ENCODE measurements at places on chromosomes 13 and 19. TPM values are rescaled to one million over a fixed set of nuclear protein-coding genes. Genes with fewer than 3 reads are reported as not detected.

DNA sequence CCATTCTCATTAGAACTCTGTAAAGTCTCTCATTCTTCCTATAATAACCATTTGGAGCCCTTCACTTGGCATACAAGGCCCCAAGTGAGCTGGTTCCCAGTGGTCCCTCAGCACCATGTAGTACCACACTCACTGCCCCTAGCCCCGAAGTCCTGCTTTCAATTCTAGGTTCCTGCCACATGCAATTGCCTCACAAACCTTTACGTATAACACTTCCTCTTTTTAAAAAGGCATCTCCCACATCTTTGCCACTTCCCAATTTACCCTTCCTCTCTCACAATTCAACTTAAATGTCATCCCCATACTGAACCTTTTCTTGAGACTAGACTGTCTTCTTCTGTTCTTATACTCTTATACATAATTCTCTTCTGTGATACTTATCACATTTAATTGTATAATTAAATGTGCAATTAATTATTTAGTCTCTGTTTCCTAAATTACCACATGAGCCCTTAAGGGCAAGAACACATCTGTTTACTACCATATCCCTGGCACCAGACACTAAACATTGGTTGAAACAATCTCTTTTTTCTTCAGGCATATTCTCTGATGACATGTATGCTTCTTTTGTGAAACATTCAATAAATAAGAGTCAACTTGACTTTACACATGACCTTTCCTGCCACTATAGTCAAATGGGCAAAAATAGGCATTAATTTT is 304.0 kb downstream of the SPRY2 start:
- no peaks in the 10 kb centered on the region for H3K36me3 ChIP-seq
- no peak overlapping the region for H3K27ac ChIP-seq
- no peaks in the 10 kb centered on the region for H3K27me3 ChIP-seq
- no peak for DNase-seq

DNA sequence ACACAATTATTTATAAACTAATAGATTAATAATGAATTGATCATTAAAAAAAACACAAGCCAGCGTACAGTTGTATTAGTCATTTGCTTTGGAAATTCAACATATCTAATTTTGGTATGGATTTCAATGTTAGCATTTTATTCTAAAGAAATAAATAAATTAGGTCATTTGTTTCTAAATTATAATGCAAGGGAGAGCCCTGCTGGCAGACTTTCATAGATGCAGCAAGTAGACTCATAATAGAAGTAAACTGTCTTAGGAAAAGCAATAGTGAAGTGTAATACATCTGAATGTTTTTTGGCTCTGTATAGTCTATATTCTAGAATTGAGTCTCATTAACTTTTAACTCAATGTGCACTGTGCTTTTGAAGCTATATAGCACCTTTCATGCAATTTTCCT is 982.4 kb upstream of the MIR17HG start:
- no peak overlapping the region for H3K27ac ChIP-seq
- H3K4me3 ChIP-seq, result no peak overlapping the region
- no peak for DNase-seq
- H3K27me3 ChIP-seq, result no peaks in the 10 kb centered on the region

- no peaks in the 10 kb centered on the region for H3K36me3 ChIP-seq
- DNase-seq, result no peak
- H3K27me3 ChIP-seq, result no peaks in the 10 kb centered on the region
- no peak overlapping the region for H3K27ac ChIP-seq
- H3K4me3 ChIP-seq, result no peak overlapping the region
Measured at GRCh38 chr13:73607489-73608156, 526.6 kb downstream of the KLF12 start.

- no peaks in the 10 kb centered on the region for H3K27me3 ChIP-seq
- peaks cover 22% of the 10 kb centered on the region for H3K4me1 ChIP-seq
- peak; percentile 41 for DNase-seq
- peak overlapping the region; percentile 25 for H3K27ac ChIP-seq
- peaks cover 13% of the 10 kb centered on the region for H3K36me3 ChIP-seq
- peak overlapping the region; percentile 32 for H3K4me3 ChIP-seq
Measured at GRCh38 chr19:58355908-58356765, 2.8 kb upstream of the A1BG start.

GRCh38 chr13:67402546-67402945 is 172.4 kb upstream of the PCDH9 start:
- H3K4me1 ChIP-seq, result no peaks in the 10 kb centered on the region
- no peak overlapping the region for H3K4me3 ChIP-seq
- no peak for DNase-seq
- H3K27ac ChIP-seq, result no peak overlapping the region
- no peaks in the 10 kb centered on the region for H3K36me3 ChIP-seq
- H3K27me3 ChIP-seq, result no peaks in the 10 kb centered on the region

DNA sequence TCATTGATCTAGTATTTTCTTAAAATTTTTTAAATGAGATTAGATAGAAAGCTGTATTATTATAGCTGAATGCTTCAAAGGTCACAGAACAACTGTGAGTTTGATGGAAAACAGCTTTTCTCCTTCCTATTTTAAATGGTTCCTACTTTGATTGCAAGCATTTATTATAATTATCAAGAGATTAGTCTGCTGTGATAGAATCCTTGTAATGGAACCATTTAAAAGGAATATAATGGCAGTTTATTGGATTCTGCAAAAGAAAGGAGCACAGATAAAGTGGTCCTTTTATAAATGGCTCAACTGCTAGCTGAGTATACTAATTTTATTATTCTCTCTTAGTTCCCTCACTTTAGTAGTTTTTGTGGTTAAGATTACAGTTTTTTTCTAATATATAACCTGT is 87.0 kb downstream of the MAB21L1 start:
- no peak overlapping the region for H3K27ac ChIP-seq
- no peaks in the 10 kb centered on the region for H3K36me3 ChIP-seq
- H3K27me3 ChIP-seq, result no peaks in the 10 kb centered on the region
- no peak overlapping the region for H3K4me3 ChIP-seq
- H3K4me1 ChIP-seq, result no peaks in the 10 kb centered on the region

DNA sequence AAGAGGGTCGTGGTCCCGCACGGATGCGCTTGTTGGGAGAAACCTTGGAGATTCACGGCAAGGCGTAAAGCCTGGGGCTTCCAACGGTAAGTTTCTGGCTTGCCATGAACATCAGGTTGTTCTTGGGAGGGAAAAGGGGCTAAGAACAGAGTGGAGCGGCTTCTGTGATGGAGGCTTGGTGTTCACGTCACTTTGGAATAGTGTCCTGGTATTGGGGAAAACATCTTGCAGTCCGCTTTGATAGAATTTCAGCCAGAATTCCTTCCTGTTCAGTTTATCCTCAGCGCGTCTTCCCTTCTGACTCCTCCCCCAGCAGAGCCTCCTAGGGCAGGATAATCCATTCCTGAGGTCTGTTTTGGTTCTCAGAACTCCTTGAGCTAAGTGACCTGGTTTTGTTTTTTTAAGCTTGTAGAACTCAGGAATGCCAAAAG is 2.0 kb downstream of the KCTD15 start:
- H3K27me3 ChIP-seq, result peaks cover 29% of the 10 kb centered on the region
- DNase-seq, result no peak
- H3K4me3 ChIP-seq, result no peak overlapping the region
- peaks cover 2% of the 10 kb centered on the region for H3K4me1 ChIP-seq
- H3K27ac ChIP-seq, result no peak overlapping the region

DNA sequence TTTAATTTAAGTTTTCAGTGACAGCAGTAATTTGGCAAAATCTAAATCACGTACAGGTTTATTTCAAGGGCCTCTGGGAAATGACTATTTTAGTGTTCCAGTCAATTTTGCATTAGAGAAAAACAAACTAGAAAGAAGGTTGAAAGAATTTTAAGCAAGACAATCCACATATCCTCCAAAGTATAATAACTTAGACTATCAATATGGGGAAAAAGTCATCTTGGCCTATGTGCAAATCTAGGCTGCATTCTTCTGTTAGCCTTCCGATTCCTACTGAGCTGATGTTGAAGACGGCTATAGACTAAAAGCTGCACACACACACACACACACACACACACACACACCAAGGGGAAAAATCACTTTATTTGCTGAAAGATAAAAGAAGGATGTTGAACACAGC is 81.3 kb downstream of the SLITRK6 start:
- H3K4me1 ChIP-seq, result no peaks in the 10 kb centered on the region
- H3K4me3 ChIP-seq, result no peak overlapping the region
- no peak overlapping the region for H3K27ac ChIP-seq
- no peaks in the 10 kb centered on the region for H3K36me3 ChIP-seq
- H3K27me3 ChIP-seq, result no peaks in the 10 kb centered on the region
- no peak for DNase-seq

GRCh38 chr13:20340759-20341171 is 108.6 kb upstream of the GJB6 start:
- no peak overlapping the region for H3K27ac ChIP-seq
- peaks cover 3% of the 10 kb centered on the region for H3K27me3 ChIP-seq
- H3K36me3 ChIP-seq, result no peaks in the 10 kb centered on the region
- no peak overlapping the region for H3K4me3 ChIP-seq
- peaks cover 5% of the 10 kb centered on the region for H3K4me1 ChIP-seq

- H3K27ac ChIP-seq, result no peak overlapping the region
- peak; percentile 18 for DNase-seq
- no peaks in the 10 kb centered on the region for H3K36me3 ChIP-seq
- peaks cover 6% of the 10 kb centered on the region for H3K27me3 ChIP-seq
Measured at GRCh38 chr19:32287811-32288227, 57.6 kb upstream of the ZNF507 start.

- H3K4me1 ChIP-seq, result no peaks in the 10 kb centered on the region
- no peak for DNase-seq
- no peak overlapping the region for H3K4me3 ChIP-seq
- H3K36me3 ChIP-seq, result no peaks in the 10 kb centered on the region
Measured at GRCh38 chr13:39297664-39298171, 259.5 kb downstream of the NHLRC3 start.

- H3K36me3 ChIP-seq, result peaks cover 24% of the 10 kb centered on the region
- DNase-seq, result no peak
- no peak overlapping the region for H3K27ac ChIP-seq
- no peak overlapping the region for H3K4me3 ChIP-seq
Measured at GRCh38 chr19:313988-314815, 23.0 kb upstream of the PLPP2 start.

DNA sequence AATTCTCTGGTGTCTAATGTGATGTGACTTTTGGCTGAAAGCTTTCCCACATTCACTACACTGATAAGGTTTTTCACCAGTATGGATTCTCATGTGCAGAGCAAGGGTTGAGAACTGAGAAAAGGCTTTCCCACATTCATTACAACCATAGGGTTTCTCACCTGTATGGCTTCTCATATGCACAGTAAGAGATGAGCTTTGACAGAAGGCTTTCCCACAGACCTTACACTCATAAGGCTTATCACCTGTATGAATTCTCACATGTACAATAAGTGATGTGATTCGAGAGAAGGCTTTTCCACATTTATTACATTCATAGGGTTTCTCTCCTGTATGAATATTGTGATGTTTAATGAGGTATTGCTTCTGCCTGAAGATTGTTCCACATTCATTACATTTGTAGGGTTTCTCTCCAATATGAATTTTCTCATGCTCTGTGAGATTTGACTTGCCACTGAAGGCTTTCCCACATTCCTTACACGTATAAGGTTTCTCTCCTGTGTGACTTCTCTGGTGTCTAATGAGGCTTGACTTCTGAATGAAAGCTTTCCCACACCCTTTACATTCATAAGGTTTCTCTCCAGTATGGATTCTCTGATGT is 14.0 kb downstream of the ZNF260 start:
- H3K27ac ChIP-seq, result no peak overlapping the region
- H3K36me3 ChIP-seq, result peaks cover 57% of the 10 kb centered on the region
- no peak overlapping the region for H3K4me3 ChIP-seq
- no peaks in the 10 kb centered on the region for H3K27me3 ChIP-seq
- no peak for DNase-seq

DNA sequence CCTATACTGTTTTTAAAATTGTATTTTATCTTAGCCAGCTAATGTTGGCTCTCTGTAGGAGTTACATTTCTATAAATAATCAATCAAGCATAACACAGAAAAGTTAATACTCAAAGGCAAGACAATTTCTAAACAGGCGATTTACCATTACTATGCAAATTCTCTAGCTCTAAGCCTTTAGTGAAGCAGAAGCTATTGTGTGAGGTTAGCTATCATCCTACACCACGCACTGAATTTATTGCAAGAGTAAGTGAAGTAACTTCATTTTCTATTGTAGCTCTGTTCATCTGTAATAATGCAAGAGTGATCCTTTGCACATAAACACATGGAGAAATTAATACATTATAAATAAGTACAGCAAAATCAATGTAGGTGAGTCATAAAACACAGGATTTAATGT is 439.3 kb downstream of the PCDH9 start:
- no peak overlapping the region for H3K27ac ChIP-seq
- no peaks in the 10 kb centered on the region for H3K36me3 ChIP-seq
- no peaks in the 10 kb centered on the region for H3K27me3 ChIP-seq
- no peak overlapping the region for H3K4me3 ChIP-seq

GRCh38 chr13:51902776-51903175 is 41.0 kb downstream of the CCDC70 start:
- H3K4me3 ChIP-seq, result no peak overlapping the region
- H3K27me3 ChIP-seq, result peaks cover 13% of the 10 kb centered on the region
- DNase-seq, result no peak
- peaks cover 15% of the 10 kb centered on the region for H3K4me1 ChIP-seq
- peaks cover 2% of the 10 kb centered on the region for H3K36me3 ChIP-seq
- no peak overlapping the region for H3K27ac ChIP-seq

DNA sequence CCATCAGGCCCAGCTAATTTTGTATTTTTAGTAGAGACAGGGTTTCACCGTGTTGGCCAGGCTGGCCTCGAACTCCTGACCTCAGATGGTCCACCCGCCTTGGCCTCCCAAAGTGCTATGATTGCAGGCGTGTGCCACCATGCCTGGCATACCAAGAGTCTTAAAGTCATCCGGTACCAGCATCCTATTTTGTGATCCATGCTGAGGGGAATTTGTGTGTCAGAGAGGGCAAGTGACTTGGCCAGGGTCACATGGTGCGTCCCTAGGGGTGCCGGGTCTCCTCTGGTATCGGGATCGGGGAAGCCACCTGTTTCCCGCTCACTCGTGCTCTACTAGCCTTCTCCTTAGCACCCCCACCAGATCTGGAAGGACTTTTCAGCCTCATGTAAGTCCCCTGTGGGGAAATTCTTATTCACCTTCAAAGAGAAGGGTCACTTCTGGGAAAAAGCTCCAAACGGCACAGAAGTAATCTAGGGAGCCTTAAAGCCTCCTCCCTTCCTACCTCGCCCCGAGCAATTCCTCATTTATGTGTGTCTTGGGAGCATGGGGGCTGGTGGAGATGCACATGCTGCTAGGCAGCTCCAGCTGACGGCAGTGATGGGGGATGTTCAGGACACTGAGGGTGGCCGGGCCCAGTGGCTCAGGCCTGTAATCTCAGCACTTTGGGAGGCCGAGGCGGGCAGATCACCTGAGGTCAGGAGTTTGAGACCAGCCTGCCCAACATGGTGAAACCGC is 6.1 kb upstream of the ANKLE1 start:
- peaks cover 28% of the 10 kb centered on the region for H3K36me3 ChIP-seq
- H3K27ac ChIP-seq, result no peak overlapping the region
- H3K4me1 ChIP-seq, result no peaks in the 10 kb centered on the region
- H3K27me3 ChIP-seq, result no peaks in the 10 kb centered on the region
- DNase-seq, result no peak

- H3K4me3 ChIP-seq, result no peak overlapping the region
- H3K36me3 ChIP-seq, result no peaks in the 10 kb centered on the region
- DNase-seq, result no peak
- H3K27ac ChIP-seq, result no peak overlapping the region
- H3K27me3 ChIP-seq, result no peaks in the 10 kb centered on the region
- H3K4me1 ChIP-seq, result no peaks in the 10 kb centered on the region
Measured at GRCh38 chr13:90926459-90926858, 421.0 kb upstream of the MIR17HG start.

ABHD17A gene
- total RNA-seq, result 180 TPM

TRPC4 gene
- not detected for total RNA-seq

ERFL gene
- 1.5 TPM for total RNA-seq

ZNF506 gene
- total RNA-seq, result 23.0 TPM

LCP1 gene
- total RNA-seq, result 1,260 TPM

GPX4 gene
- total RNA-seq, result 106 TPM

KIR2DL4 gene
- 0.30 TPM for total RNA-seq

ZC3H4 gene
- total RNA-seq, result 99.5 TPM

GIPR gene
- total RNA-seq, result 1.4 TPM

IGFL3 gene
- total RNA-seq, result not detected

ZNF765 gene
- total RNA-seq, result 13.8 TPM

STXBP2 gene
- total RNA-seq, result 131 TPM

ZSWIM9 gene
- total RNA-seq, result 6.9 TPM
